ENCODE measurements at places on chromosomes 2 and 18.
A peak's percentile ranks its signal among the peaks of the same experiment; 100 is the strongest.

GRCh38 chr2:66460031-66460430 is 25.1 kb downstream of the MEIS1 start:
- no peak for DNase-seq

DNA sequence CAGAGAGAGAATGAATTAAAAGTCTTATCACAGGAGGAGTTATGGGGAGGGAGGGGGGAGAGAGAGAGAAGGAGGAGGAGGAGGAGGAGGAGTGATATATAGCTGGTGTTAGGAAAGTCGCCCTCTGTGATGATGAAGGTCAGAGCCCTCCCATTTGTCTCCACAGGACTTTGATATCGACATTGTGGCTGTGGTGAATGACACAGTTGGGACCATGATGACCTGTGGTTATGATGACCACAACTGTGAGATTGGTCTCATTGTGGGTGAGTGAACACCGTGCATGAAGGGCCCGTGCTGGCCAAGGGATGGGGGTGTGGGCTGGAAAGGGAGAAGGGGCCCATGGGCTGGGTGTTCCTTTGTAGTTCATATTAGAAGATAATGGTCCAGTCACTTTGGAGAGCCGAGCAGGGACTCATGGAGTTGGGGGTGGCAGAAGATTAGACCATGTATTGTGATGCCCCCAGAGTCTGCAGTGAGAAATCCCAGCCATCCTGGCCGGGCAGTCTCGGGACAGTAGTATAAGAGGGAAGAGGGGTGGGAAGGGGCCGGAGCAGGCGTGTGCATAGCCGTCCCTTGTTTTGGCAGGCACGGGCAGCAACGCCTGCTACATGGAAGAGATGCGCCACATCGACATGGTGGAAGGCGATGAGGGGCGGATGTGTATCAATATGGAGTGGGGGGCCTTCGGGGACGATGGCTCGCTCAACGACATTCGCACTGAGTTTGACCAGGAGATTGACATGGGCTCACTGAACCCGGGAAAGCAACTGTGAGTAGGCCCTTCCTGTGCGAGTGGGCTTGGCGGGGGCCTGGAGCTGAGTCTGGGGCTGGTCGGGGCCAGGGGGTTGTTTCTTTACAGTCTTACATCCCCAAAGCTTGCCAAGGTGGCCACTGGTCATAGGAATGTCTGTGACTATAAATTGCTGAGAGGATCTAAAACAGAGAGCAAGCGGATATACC is 40.0 kb downstream of the HK2 start:
- no peak for DNase-seq

DNA sequence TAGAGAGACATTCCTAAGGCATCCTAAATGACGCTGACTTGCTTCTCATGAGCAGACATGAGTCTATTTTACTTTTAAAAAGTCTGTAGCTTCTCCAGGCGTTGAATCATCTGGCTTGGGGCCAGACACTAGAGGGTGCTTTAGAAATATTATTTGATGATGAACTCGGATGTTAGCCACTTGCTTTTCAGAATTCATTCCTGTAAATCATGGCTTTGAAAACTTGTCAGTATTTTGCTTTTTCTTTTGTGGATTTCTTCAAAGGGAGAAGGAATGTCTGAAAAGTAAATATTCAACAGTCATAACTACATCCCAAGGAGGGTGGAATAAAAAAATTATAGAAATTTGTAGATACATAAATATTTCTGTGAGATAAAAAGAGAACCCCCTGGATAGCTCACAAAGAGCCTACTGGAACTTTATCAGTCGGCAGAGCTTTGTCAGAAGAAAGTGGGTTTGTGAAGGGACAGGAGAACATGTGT is 370.8 kb downstream of the OSR1 start:
- DNase-seq, result no peak

- DNase-seq, result no peak
Observed at GRCh38 chr2:9094117-9094516, 90.6 kb upstream of the MBOAT2 start.

- DNase-seq, result no peak
Observed at GRCh38 chr2:145095641-145096435, 575.9 kb upstream of the ZEB2 start.

DNA sequence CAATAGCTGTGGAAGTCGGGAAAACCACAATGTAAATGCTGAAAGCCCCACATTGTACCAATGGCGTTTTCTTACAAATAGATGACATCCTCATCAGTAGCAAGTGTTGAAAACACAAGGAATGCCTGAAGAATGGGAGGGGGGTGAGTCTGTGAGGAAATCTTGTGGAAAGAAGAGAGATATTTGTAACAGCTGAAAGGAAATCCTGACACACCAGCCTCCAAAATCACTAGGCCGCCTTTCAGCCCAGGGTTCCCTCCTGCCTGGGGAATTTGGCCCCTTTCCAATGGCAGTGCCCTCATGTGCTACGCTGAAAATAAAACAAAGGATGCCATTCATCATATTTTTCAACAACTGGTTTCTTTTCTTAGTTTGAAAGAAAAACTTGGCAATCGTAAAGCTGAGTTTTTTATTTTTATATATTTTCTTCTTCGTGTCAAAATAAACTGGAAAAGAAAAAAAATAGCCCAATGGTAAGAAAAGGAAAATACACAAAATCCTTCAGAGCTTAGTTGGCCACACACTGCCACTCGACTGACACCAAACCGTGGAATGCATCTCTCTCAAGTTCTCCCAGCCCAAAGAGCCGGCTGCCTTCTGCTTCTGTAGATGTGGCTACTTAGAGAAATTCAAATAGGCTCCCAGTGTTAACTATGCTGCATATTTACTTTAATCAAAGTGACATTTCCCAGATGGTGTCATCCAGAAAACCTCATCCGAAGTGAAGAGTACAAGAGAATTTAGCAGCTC is 52.0 kb downstream of the FTCDNL1 start:
- DNase-seq, result no peak

GRCh38 chr2:70385966-70386595 is 84.2 kb upstream of the FAM136A start:
- DNase-seq, result no peak

GRCh38 chr2:43133708-43134570 is 92.5 kb downstream of the ZFP36L2 start:
- peak; percentile 78 for DNase-seq

GRCh38 chr2:157866202-157866601 is 9.9 kb downstream of the ACVR1 start:
- DNase-seq, result no peak

DNA sequence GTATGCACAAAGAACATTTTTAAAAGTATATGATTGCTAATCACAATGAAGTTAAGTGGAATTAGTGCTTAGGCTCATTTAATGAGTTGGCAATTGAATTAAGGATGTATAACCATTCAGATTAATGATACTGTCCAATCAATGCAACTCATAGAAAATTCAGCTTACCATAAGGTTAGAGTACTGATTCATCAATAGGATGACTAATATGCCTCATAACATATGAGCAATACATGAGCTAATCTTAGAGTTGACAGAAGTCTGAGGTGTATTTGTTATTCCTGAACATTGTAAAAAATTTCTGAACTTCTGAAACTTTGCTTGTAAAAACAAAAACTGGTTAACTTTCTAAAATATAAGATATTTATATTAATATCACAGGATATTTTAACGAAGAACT is 118.3 kb upstream of the NETO1 start:
- DNase-seq, result no peak

DNA sequence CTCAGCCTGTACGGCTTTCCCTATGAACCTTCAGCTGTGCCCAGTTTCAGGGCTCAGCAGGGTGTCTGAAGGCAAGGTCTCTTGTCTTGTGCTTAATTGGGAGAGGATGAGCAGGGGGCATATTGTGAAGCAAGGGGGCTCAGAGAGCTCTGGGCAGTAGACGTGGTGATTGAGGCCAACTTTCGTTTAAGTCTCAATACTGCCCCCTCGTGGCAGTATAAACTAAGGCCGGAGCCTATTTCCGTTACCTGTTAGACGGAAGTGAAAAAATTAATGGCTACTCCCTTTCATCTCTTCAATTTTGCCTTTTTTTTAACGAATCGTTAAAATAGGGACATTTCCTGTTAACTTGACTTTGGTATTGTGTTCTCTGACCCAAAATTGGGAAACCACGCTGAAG is 193.4 kb downstream of the TDRD15 start:
- no peak for DNase-seq

DNA sequence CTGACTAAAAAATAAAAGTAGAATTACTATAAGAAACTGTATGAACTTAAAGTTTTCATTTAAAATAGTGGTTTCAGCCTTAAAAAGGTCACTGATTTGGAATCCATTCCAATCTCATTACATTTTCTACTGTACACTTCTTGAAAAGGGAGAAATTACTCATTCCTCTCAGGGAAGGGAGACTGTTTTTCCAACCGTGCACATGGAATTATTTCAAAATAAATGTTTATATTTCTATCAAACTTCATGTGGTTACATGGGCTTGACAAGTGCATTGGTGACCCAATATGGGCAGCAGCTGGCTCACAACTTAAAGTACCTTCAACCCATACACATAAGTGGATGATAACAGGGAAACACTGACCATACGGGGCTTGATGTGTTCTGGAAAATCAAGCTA is 324.5 kb upstream of the THUMPD2 start:
- no peak for DNase-seq

DNA sequence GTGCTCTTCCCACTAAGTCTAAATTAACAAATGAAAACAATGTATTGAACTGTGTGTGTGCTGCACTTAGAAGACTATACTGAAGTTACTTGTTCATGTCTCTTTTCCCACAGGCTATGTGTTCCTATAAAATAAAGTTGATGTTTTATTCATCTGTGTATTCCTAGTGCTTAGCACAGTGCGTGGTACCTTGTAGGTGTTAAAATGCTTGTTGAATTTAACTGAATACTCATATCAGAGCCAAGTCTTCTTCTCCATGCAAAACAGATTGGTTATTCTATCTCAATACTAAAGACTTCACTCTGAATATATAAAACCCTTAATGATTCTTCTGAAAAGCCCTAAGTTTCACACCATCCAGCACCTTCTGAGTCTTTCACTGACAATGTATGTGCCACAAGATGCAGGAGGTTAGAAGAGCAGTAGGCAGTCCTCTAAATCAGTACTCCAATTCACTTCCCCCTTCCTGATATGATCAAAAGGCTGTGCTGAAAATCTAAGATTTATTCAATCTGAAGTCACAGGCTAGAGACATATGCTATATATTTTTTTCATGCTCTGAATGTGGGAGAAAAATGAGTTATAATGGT is 231.7 kb upstream of the CCDC150 start:
- DNase-seq, result no peak

DNA sequence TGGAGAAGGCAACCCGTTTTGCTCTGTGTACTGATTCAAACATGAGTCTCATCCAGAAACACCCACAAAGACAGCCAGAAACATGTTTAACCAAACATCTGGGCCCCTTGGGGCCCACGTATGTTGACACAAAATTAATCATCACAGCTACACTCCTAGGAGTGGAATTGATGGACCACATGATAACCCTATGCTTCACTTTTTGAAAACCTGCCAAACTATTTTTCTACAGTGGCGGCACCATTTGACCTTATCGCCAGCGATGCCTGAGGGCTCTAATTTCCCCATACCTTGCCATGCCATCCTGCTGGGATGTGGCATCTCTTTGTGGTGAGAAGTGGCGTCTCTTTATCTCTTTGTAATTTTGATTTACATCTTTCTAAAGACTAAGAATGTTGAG is 38.5 kb downstream of the PSMG2 start:
- no peak for DNase-seq

GRCh38 chr2:27205206-27205605 is 6.6 kb upstream of the ATRAID start:
- DNase-seq, result no peak

GRCh38 chr2:181790716-181791649 is 100.5 kb upstream of the ITPRID2 start:
- DNase-seq, result no peak

GRCh38 chr2:132404056-132404455 is 12.5 kb upstream of the GPR39 start:
- DNase-seq, result no peak

DNA sequence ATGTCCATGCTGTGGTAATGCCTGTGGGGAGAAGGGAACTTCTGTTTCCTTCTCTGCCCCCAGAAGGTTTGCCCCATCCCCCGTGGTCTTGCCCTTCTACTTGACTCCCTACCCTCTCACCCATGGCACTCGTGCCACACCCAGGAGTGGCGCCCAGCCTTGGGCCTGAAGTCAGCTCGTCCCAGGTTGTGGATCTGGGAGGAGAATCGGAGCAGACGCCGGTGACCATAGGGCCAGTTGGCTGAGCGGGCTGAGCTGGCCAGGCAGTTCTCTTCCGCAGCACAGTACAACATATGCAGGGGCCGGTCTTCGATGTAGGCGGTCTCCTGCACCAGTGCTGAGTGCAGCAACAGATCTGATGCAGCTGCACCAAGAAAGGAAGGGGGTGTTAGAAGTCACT is 4.7 kb downstream of the HTRA2 start:
- DNase-seq, result no peak

GRCh38 chr2:177673602-177674595 is 281.3 kb downstream of the AGPS start:
- no peak for DNase-seq

GRCh38 chr2:190451561-190452176 is 43.5 kb downstream of the MFSD6 start:
- DNase-seq, result no peak

DNA sequence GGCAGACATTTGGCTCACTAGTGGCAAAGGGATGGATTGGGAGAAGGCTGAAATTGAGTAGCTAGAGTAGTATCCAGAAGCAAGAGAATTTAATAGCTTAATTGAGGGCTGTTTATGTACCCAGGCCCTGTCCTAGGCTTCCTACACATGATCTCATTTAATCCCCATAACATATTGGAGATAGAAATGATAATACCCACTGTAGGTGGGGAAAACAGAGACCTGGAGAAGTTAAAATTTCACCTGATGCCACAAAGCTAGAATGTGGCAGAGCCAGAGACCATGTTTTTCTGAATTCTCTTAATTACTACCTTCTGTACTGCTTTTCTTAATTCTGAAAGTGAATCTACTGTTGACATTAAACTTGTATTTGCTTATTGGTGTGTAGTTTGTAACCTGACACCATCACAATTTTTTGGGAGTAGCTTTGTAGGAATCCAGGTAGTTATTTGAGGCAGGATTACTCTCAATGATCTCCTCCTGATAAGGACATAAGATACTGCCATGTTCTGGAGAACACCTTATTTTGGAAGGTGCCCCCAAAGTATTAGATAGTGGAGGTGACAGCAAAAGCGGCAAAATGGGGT is 42.2 kb downstream of the RAB10 start:
- no peak for DNase-seq

- no peak for DNase-seq
Observed at GRCh38 chr2:147198651-147199171, 646.1 kb upstream of the ACVR2A start.

DNA sequence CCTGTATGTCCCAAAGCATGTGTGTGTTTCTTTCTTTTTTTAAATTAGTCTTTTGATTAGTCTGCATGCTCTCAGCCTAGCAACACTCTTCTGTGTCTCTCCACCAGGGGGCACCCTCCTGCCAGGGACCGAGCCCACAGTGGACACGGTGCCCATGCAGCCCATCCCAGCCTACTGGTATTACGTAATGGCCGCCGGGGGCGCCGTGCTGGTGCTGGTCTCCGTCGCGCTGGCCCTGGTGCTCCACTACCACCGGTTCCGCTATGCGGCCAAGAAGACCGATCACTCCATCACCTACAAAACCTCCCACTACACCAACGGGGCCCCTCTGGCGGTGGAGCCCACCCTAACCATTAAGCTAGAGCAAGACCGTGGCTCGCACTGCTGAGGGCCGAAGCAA is 93.8 kb downstream of the NRP2 start:
- no peak for DNase-seq

GRCh38 chr2:26590980-26591618 is 50.1 kb downstream of the CIB4 start:
- DNase-seq, result no peak

GRCh38 chr2:176405477-176405876 is 136.2 kb downstream of the MTX2 start:
- no peak for DNase-seq
